ENCODE measurements at places on chromosomes 3 and 15.

DNA sequence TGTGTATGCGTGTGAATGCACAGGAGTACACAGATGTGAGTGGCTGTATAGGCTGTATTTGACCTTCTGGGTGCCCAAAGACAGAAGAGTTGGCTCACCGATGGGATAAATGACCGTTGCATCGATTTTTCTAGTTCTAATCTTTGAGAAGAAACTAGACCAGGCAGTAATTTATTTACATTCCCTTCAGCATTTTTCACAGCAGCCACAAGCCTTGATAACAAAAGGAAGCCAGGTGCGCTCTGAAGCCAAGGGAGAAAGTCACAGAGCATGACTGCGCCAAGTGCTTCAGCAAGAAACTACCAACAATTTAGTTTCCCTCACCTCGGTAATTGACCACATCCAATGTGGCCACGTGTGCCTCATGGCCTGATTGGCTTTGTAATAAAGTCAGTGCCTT is 5.9 kb upstream of the FAM3D start:
- DNase-seq = no peak

DNA sequence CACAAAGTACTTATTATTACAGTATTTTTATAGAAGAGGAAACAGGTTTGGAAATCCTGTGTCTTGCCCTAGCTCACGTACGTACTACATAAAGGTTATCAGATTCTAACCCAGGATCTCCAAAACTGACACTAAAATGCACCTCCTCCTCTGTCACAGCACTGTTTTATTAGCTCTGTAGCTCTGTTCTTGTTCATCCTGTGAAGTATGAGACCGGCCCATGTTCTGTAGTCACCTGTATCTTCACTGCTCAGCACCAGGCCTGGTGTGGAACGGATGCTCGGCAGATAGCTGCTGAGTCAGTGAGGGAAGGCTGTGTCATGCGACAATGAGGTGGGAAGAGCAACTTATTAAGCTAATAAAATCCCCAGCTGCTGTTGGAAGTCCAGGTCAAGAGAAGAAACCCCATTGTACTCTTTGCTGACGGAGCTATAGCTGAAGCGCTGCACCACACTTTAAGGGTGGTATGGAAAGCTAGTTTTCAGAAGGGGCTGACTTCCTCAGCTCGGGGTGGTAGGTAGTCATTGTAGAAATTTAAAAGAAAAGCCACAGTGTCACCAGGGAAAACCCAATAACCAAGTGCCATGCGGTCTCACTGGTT is 22.8 kb downstream of the BCL2A1 start:
- no peak for DNase-seq

- no peak for DNase-seq
Observed at GRCh38 chr3:167989066-167989465, 106.7 kb downstream of the GOLIM4 start.

DNA sequence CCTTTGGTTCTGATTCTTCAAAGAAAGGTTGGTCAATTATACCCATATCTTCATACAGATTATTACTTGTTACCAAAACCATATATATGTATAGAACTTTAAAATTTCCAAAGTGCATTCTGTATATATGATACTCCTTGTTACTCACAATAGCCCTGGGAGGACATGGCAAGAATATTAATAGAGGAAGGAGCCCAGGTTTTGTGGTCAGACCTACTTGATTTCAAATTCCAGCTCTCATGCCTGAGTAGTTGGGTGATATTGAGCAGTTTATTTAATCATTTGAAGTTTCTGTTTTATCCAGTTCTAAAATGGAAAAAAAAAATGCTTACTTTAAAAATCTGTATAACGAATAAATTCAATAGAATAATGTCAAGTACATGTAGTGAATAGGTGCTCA is 2.5 kb downstream of the IL1RAP start:
- no peak for DNase-seq

DNA sequence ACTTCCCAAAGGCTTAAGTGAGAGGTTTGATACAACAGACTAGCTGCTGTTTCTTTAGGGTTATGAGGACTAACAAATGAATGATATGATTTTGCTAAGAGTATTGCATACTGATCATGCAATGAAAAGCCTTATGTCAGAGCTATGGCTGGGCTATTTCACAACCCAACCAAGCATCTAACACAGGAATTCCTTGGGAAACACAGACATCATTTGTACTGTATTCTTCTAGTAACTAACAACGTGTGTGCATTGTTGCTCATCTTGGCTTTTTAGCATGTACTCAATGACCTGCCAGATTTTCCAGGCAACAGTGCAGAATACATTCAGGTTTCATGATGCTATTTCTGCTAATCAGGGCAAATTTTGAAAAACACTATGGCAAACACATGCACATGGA is 19.3 kb downstream of the PDZRN3 start:
- peak; percentile 89 for DNase-seq

GRCh38 chr3:120625159-120625586 is 29.0 kb downstream of the NDUFB4 start:
- no peak for DNase-seq

GRCh38 chr15:62428851-62429598 is 263.9 kb upstream of the C2CD4B start:
- DNase-seq = no peak

GRCh38 chr15:85073556-85074194 is 92.0 kb downstream of the PDE8A start:
- DNase-seq = no peak

- DNase-seq = no peak
Observed at GRCh38 chr3:5213574-5213966, 26.1 kb downstream of the EDEM1 start.

DNA sequence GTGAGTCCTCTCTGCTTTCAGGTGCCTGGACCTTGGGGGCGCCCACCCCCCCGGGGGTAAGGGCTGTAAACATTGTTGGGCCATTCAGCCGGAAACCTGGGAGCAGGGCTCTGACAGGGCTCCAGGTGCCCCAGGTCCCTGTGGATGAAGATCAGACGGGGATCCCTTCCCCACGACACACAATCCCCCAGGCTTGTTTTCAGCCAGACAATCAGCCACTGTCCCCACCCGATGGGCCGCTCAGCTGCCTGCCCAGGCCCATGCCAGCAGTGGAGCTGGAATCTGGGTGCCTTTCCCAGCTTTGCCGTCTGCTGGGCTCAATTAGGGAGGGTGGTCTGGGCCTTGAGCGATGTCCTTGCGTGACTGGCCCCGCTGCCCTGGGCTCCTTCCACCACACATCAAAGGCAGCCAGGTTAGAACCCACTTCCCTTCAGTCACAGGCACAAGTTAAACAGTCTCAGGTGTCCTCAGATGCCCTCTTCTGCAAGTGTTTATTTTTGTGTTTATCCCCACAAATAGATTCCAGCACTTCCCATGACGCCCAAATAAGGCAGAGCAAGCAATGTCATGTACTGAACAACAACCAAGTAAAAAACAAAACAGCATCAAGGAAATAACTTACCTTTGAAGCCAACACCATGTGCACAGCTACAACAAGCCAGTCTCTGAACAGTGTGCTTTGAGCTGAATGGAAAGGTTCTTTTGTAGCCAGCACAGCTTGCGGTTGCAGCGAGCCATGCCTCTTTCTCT is 77.0 kb upstream of the ALDH1A3 start:
- no peak for DNase-seq

DNA sequence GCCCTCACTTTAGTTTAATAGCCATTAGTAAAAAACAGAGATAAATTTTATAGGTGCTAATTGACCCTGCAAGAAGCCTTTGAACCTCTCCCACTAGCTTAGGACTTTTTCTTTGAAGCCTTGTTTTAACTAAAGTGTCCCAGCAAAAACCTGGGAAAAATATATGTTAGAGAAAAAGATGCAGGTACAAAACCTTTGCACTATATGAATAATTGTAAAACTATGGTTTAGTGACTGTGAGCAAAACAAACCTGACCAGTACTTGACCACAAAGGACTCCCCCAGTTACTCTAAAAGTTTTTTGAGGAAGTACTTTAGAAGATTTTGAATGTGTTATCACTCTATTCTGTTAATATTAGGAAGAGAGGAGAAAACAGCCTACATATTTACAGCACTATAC is 123.3 kb upstream of the TP63 start:
- no peak for DNase-seq

Measured in fibroblast of skin of right quadriceps (primary cell).